Left lobe of liver (tissue), 2 donors: ENCODE measurements at places on chromosomes 5 and 9. TPM values are rescaled to one million over a fixed set of nuclear protein-coding genes. Genes with fewer than 3 reads are reported as not detected.

The SLC6A7 gene
- total RNA-seq, result not detected

GRCh38 chr5:133142782-133143181, 91.0 kb downstream of the HSPA4 start:
- DNase-seq, result no peak

GRCh38 chr5:84242286-84242685, 142.4 kb downstream of the EDIL3 start:
- no peak for DNase-seq

DNA sequence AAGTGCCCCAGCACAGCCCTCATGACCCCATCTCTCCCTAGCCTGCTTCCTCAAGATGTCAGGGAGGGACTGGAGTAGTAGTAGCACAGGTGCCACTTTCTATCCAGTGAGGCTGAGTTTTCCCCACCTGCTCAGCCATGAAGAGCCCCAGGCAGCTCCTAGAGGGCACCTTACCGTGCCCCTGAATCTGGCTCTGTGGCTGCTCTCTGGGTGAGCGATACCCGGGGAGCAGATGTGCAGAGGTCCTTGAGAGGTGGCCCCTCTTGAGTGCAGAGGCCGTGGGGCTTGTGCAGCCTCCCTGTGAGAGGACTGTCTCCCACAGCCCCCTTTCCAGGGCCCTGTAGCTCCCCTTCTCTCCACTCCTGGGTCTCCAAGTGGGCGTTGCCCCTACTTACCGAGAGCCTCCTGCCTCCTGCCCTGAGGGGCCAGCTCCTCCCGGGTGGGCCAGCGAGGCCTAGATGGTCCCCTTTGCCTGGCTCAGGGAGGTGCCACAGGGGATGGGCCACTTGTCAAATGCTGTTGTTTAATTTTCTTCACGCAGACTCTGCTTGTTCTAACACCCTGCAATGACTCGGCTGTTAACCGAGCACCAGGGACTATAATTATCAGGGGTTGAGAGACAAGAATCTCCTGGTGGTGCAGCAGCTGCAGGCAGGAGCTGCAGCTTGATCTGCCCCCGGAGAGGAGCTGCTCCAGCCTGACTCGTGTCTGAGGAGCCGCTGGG, 29.6 kb upstream of the PITX1 start:
- DNase-seq, result no peak

The CARD19 gene
- total RNA-seq, result 8.5 TPM

GRCh38 chr5:169956756-169957155, 23.5 kb downstream of the INSYN2B start:
- DNase-seq, result no peak

- DNase-seq, result no peak
Measured at GRCh38 chr5:84259283-84260045, 125.2 kb downstream of the EDIL3 start.

The SPINK5 gene
- total RNA-seq, result not detected

GRCh38 chr5:35430381-35431162, 187.1 kb upstream of the SPEF2 start:
- DNase-seq, result no peak

DNA sequence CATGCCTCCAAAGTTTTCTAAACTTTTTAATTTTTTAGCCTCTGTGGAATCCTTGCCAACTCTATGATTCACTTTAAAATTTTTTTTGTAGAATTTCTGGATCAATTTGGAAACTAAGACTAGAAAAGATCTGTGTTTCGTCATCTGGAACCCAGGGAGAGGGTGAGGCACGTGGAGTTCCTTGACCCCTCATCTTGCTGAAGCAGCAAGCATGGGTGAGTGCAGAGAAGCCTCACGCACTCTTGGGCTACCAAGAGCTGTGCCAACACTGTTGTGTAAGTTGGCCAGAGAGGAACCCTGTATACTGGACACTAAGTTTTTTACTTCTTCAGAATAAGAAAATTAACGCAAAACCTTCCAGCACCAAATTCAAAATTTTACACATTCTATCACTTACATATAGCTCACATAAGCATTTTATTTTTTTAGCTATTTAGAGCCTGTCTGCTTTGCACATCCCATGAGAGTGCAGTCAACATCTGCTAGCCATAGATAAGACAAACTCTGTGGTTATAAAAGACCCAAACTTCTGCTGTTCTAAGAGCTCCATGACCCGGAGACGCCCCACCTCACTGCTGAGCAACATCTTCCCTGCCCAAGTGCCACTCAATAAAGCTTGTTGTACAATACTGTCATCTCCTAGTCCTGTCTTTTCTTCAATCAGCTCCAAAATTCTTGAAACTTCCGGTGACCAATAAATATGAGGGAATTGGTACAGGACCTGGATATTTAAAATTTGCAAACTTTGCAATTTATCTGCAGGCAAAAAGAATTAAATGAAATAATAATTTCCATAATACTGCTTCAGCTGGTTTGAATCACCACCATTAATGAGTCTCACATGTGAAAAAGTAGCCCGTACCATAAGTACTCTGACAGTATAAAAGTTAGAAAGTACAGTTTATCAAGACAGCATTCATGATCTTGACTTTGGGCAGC, 69.7 kb upstream of the ADCY2 start:
- DNase-seq, result no peak

The C9 gene
- total RNA-seq, result 1,159 TPM

The BBLN gene
- total RNA-seq, result 20.8 TPM

The NLN gene
- 47.1 TPM for total RNA-seq

The LCN9 gene
- total RNA-seq, result not detected

GRCh38 chr9:104494808-104495207, 9.3 kb upstream of the OR13F1 start:
- DNase-seq, result no peak

The WDR38 gene
- not detected for total RNA-seq

The BARHL1 gene
- not detected for total RNA-seq

The PTGS1 gene
- 2.0 TPM for total RNA-seq
